ENCODE measurements at places on chromosomes 1 and 21.

- DNase-seq, result no peak
Measured at GRCh38 chr1:68196676-68197075, 35.6 kb downstream of the WLS start.

GRCh38 chr1:159838715-159839114 lies 12.0 kb downstream of the SLAMF8 start:
- DNase-seq, result no peak

DNA sequence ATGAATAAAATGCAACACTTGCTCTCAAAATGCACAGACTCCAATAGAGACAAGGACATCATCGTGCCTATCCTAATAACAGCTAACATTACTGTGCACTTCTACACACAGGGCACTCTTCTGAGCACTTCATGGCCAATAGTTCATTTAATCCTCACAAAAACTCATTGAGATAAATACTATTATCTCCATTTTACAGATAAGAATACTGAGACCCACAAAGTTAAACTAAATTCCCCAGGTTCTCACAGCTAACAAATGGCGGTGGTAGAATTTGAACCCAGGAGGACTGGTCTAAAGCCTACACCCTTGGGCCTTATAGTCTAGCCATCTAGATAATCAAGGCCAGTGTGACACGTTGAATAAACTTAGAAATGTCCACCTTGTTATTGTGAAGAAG lies 328.6 kb downstream of the RRAGC start:
- no peak for DNase-seq

GRCh38 chr1:110309767-110310166 lies 29.4 kb upstream of the RBM15 start:
- no peak for DNase-seq

GRCh38 chr1:56461158-56462127 lies 117.9 kb downstream of the PLPP3 start:
- DNase-seq, result no peak

DNA sequence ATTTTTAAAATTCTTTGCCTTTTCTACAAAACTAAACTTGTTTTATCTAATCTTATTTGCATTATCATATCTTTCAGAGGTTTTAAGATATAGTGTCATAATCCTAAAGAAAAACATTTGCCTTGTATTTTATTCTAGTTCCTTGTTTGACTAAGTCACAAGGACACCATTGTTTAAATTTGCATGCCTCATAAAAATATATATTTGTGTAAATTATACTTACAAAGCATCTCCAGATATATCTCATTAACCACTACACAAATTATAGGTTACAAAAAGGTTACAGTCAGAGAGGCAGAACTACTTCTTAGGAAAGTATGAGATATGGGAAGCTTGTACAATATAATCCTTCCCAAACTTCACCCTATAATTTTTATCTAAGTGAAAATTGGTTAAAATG lies 4.2 kb upstream of the RGS13 start:
- no peak for DNase-seq

- no peak for DNase-seq
Measured at GRCh38 chr1:53766194-53766742, 27.3 kb upstream of the GLIS1 start.

DNA sequence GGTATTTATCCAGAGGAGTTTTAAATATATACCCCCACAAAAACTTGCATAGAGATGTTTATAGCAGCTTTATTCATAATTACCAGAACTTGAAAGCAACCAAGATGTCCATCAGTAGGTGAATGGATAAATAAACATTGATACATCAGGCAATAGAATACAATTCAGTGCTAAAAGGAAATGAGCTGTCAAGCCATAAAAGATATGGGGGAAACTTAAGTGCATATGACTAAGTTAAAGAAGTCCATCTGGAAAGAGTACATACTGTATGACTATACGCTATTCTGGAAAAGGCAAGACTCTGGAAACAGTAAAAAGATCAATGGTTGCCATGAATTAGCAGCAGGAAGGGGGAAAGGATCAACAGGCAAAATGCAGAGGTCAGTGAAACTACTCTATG lies 366.7 kb downstream of the HHIPL2 start:
- no peak for DNase-seq

- DNase-seq, result no peak
Measured at GRCh38 chr1:227131193-227131592, 187.1 kb downstream of the CDC42BPA start.

DNA sequence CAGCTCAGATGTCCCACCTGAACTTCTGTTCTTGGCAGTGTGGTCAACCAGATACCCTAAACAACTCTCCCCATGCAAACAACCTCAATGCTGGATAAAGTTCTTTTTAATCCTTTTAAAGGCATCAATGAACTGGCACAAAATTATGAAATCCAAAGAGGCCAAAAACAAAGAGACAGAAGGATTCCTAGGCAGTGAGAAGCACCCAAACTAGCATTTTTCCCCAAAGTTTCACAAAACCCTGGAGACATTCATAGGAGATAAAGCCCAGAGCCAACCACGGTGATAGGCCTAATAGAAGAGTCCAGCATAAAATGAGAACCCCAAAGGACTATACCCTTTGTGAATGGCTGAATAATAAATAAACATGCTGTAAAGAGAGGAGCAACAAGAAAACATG lies 50.7 kb downstream of the MATN1 start:
- DNase-seq, result no peak

GRCh38 chr1:240116831-240117769 lies 25.4 kb downstream of the FMN2 start:
- no peak for DNase-seq

GRCh38 chr1:35539073-35539823 lies 18.0 kb downstream of the KIAA0319L start:
- DNase-seq, result peak; percentile 61

- no peak for DNase-seq
Measured at GRCh38 chr21:44699502-44700001, 2.6 kb downstream of the KRTAP10-12 start.
